Body of pancreas (tissue), 4 donors: ENCODE measurements at places on chromosomes 7 and 10. TPM values are rescaled to one million over a fixed set of nuclear protein-coding genes. Genes with fewer than 3 reads are reported as not detected.
A peak's percentile ranks its signal among the peaks of the same experiment; 100 is the strongest.

DNA sequence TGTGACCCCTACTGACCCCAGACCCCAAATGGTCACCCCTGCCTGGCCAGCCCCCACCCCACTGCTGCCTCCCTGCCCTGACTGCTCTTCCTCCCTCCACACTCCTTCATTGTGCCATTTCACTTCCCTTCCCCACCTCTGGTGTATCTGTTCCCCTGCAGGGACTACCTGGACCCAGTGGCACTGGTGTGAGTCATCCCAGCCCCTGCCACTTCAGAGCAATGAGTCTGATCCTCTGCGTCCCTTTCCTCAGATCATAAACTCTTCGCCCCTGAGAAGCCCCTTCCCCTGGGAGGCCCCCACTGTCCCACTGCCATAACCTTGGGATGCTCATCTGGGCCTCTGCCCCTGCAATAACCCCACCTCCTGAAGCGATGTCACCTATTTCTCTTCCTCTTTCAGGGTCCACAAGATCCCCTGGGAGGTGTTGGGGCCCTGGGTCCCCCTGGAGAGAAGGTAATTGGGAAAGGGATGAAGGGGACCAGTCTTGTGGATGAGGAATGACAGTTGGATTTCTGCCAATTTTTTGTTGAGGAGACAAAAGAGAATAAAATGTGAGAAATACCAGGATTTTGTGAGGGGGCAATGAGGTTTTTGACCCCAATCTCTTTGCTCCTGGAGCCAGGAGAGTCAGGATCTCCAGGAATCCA is 19.1 kb upstream of the VOPP1 start:
- no peak overlapping the region for H3K4me3 ChIP-seq
- H3K27me3 ChIP-seq, result no peaks in the 10 kb centered on the region
- H3K4me1 ChIP-seq, result no peaks in the 10 kb centered on the region
- no peak overlapping the region for H3K27ac ChIP-seq

DNA sequence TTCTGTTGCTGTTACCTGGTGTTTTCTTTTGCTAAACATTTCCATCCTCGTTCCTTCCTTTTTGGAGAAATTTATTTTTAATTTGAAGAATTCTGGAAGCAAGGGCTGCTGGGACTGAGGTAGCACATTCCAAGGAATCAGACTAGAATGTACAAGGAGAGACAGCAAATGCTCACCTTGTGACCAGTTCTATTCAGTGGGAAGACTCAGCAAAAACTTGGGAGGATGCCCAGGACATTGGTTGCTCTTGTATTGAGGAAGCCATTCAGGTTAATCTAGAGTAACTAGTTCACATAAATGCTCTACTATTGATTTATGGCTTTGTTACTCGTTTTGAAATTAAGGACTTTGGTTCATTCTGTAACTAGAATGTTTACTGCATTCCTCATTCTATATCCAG is 11.3 kb downstream of the PLCE1 start:
- H3K36me3 ChIP-seq, result no peaks in the 10 kb centered on the region
- H3K27me3 ChIP-seq, result no peaks in the 10 kb centered on the region
- no peak overlapping the region for H3K4me3 ChIP-seq
- H3K27ac ChIP-seq, result no peak overlapping the region
- peaks cover 32% of the 10 kb centered on the region for H3K4me1 ChIP-seq

CHN2 gene
- 58.6 TPM for total RNA-seq

- peaks cover 6% of the 10 kb centered on the region for H3K4me1 ChIP-seq
- H3K4me3 ChIP-seq, result no peak overlapping the region
- DNase-seq, result no peak
- H3K36me3 ChIP-seq, result no peaks in the 10 kb centered on the region
- no peaks in the 10 kb centered on the region for H3K27me3 ChIP-seq
- no peak overlapping the region for H3K27ac ChIP-seq
These were observed 280.9 kb downstream of the LRMDA start for GRCh38 chr10:75712242-75712880.

GRCh38 chr10:104246976-104247375 is 7.7 kb upstream of the GSTO1 start:
- H3K4me1 ChIP-seq, result no peaks in the 10 kb centered on the region
- H3K4me3 ChIP-seq, result no peak overlapping the region
- no peaks in the 10 kb centered on the region for H3K36me3 ChIP-seq
- H3K27me3 ChIP-seq, result no peaks in the 10 kb centered on the region
- H3K27ac ChIP-seq, result no peak overlapping the region

GRCh38 chr7:43779045-43779812 is 20.7 kb downstream of the BLVRA start:
- no peak overlapping the region for H3K27ac ChIP-seq
- no peaks in the 10 kb centered on the region for H3K36me3 ChIP-seq
- no peak overlapping the region for H3K4me3 ChIP-seq
- DNase-seq, result no peak
- H3K4me1 ChIP-seq, result no peaks in the 10 kb centered on the region

DNA sequence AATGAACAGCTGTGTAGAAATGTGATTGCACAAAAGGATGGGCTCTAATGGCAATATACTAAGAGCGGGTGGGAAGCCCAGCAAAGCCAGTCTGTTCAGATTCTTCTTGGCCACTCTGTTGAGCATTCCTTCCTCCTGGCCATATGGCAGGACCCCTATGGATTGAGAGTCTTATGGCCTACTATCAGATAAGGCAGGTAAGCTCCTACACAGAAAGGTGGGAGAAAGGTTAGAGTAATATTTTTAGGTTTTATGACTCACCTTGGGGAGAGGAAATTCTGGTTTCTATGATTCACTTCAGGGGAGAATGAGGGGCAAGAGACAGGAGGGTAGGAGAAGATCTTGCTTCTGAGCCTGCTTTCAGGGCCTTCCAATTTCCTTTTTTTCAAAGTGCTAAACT is 15.1 kb upstream of the AKR1B10 start:
- H3K4me3 ChIP-seq, result no peak overlapping the region
- no peak overlapping the region for H3K27ac ChIP-seq
- H3K36me3 ChIP-seq, result no peaks in the 10 kb centered on the region
- H3K27me3 ChIP-seq, result no peaks in the 10 kb centered on the region
- DNase-seq, result no peak

- H3K4me3 ChIP-seq, result no peak overlapping the region
- no peak overlapping the region for H3K27ac ChIP-seq
- no peak for DNase-seq
- H3K4me1 ChIP-seq, result no peaks in the 10 kb centered on the region
- H3K36me3 ChIP-seq, result no peaks in the 10 kb centered on the region
- no peaks in the 10 kb centered on the region for H3K27me3 ChIP-seq
These were observed 565.5 kb downstream of the PARD3 start for GRCh38 chr10:34249634-34250033.

DNA sequence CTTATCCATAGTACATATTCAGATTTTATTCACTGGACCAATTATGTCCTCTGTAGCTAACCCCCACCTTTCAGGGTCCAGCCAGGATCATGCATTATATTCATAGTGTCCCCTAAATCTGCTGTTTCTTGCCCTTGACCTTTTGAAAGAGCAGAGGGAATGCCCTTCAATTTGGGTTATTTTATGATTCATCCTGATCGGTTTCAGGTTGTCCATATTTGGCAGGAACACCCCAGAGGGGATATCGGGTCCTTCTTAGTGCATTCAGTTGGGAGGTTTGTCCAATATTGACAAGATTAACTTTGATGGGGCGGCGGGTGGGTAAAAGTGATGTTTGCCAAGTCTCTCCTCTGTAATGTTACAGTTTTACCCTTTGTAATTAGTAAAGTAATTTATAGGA is 60.9 kb downstream of the SHH start:
- peaks cover 2% of the 10 kb centered on the region for H3K36me3 ChIP-seq
- DNase-seq, result no peak
- H3K27me3 ChIP-seq, result no peaks in the 10 kb centered on the region
- H3K4me3 ChIP-seq, result no peak overlapping the region
- H3K4me1 ChIP-seq, result peaks cover 45% of the 10 kb centered on the region

CACNB2 gene
- 12.5 TPM for total RNA-seq

VIPR2 gene
- 18.2 TPM for total RNA-seq

DRGX gene
- not detected for total RNA-seq

LIPK gene
- total RNA-seq, result not detected

DNA sequence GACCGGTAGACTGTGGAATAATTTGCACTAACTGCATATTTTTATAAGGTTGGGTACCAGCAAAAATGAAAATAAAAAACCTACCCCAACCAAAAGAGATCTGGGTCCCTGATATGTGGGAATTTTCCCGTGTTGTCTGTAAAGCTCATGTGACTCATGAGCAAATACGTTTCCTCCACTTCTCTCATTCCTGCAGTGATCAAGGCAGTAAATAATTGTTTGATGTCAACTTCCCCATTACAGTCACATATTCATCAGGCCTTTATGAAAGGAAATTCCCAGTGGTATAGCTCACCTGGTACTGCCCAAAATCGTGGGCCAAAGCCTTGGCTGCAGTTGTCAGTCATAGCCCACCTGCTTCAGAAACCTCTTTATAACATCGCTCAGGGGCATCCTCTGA is 166.0 kb upstream of the ANK3 start:
- DNase-seq, result no peak
- H3K27ac ChIP-seq, result no peak overlapping the region
- no peaks in the 10 kb centered on the region for H3K4me1 ChIP-seq
- no peaks in the 10 kb centered on the region for H3K36me3 ChIP-seq
- no peak overlapping the region for H3K4me3 ChIP-seq

DNA sequence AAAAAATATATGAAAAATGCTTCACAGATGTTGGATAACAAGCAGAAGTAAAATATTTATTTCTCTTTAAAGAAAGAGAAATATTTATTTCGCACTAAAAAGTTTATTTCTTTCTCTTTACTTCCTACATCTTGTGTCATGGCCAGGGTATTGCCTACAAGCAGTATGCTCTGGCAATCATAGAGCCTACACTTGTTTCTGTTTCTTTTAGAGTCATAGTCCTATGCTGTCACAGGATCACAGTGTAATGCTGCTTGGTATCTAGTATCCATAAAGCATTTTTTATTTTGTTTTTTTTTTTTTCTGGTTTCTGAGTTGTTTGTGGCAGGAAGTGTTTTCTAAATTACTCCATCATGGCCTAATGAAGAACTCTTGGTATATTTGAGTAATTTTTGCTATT is 116.0 kb downstream of the ATRNL1 start:
- no peak for DNase-seq
- no peak overlapping the region for H3K4me3 ChIP-seq
- no peaks in the 10 kb centered on the region for H3K36me3 ChIP-seq
- H3K27ac ChIP-seq, result no peak overlapping the region

C10orf105 gene
- total RNA-seq, result not detected

DNA sequence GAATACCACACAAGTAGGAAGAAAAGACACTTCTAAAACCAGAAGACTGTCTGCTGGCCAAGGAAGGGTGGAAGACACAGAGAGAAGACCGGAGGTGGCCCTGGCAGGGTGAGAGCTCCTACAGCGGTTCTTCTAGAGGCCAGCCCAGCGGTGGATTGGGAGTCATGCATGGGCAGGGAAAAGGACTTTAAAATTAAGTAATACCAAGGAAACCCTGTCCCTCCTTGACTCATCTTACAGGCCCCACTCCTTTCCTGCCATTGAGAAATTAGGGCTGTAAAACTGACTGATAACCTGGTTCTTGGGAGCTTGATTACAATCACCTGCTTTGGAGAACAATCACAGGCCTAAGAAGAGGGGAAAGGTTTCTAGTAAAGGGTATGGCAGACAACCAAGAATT is 16.1 kb downstream of the CALML3 start:
- H3K27me3 ChIP-seq, result no peaks in the 10 kb centered on the region
- DNase-seq, result no peak
- no peaks in the 10 kb centered on the region for H3K36me3 ChIP-seq
- no peak overlapping the region for H3K4me3 ChIP-seq
- H3K4me1 ChIP-seq, result peaks cover 19% of the 10 kb centered on the region

- no peak for DNase-seq
- H3K27ac ChIP-seq, result peak overlapping the region; percentile 82
- H3K4me1 ChIP-seq, result peaks cover 54% of the 10 kb centered on the region
- no peaks in the 10 kb centered on the region for H3K27me3 ChIP-seq
These were observed 675 bp upstream of the FRAT2 start for GRCh38 chr10:97335188-97335619.
